Activated CD4-positive, alpha-beta T cell treated with anti-CD3 and anti-CD28 coated beads, Interleukin-2, amount 10 ng/mL, durations not matched to agents 7 days and 5 days (primary cell): ENCODE measurements at places on chromosomes 13 and 19. TPM values are rescaled to one million over a fixed set of nuclear protein-coding genes. Genes with fewer than 3 reads are reported as not detected.

IGFL1 gene
- not detected for total RNA-seq

RASL11A gene
- total RNA-seq, result 0.69 TPM

GRCh38 chr19:4083677-4084546 is 17.2 kb upstream of the ZBTB7A start:
- H3K27me3 ChIP-seq, result no peaks in the 10 kb centered on the region
- peaks cover 64% of the 10 kb centered on the region for H3K4me1 ChIP-seq
- H3K36me3 ChIP-seq, result peaks cover 5% of the 10 kb centered on the region

GRCh38 chr13:67226696-67227095 is 3.4 kb downstream of the PCDH9 start:
- peaks cover 22% of the 10 kb centered on the region for H3K27me3 ChIP-seq
- H3K4me1 ChIP-seq, result peaks cover 12% of the 10 kb centered on the region
- no peak overlapping the region for H3K27ac ChIP-seq
- H3K4me3 ChIP-seq, result no peak overlapping the region
- DNase-seq, result no peak

GRCh38 chr19:11252665-11253355 is 9.5 kb downstream of the DOCK6 start:
- H3K4me3 ChIP-seq, result no peak overlapping the region
- H3K27me3 ChIP-seq, result peaks cover 10% of the 10 kb centered on the region
- H3K36me3 ChIP-seq, result no peaks in the 10 kb centered on the region

ZNF284 gene
- 2.2 TPM for total RNA-seq
